Cerebellum (tissue), 4 donors: ENCODE measurements at places on chromosomes 2 and 18.
A peak's percentile ranks its signal among the peaks of the same experiment; 100 is the strongest.

DNA sequence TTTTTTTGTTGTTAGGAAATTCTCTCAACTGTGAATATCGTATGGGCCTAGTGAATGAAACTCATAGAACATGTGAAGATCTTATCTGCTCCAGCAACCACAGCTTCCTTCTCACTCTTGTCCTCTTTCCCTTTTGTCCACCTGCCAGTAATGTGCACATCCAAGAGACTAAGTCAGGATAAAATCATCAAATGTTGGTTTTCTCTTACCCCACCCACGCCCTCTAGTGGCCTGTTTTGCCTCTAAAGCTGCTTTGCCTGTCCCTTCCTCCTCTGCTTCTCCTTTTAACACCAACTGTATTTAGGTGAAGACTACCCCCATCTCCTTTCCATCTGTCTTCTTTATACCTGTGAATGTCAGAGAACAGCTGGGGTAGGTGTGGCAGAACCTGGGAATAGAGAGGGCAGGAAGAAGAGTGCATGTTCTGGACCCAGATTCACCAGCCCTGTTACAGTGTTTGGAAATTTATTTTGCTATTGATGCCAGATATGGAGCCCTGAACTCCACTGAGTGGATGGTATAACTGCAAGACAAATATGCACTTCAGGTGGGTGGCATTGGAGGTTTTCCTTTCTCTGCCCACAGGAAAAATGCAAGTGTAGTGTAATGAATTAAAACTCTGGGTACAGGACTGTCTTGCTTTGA, 8.4 kb upstream of the MGAT5 start:
- DNase-seq, result peak; percentile 63

DNA sequence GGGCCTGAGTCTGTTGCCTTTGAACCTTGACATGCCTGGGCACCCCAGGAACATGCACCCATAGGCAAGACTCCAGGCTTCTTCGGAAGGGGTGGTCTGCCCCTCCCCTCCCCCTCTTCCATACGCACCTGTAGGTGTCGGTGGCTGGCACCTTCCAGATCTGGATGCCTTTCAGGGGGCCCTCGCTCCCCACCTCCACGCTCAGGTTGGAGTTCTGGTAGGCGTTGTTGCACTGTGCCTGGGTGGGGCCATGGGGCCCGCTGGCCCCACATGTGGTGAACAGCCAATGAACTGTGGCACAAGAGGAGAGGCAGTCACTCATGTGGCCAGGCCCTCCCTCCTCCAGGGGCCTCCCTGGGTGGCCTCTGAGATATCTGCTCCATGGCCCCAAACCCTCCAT, 135.8 kb downstream of the CLIP4 start:
- DNase-seq, result no peak

DNA sequence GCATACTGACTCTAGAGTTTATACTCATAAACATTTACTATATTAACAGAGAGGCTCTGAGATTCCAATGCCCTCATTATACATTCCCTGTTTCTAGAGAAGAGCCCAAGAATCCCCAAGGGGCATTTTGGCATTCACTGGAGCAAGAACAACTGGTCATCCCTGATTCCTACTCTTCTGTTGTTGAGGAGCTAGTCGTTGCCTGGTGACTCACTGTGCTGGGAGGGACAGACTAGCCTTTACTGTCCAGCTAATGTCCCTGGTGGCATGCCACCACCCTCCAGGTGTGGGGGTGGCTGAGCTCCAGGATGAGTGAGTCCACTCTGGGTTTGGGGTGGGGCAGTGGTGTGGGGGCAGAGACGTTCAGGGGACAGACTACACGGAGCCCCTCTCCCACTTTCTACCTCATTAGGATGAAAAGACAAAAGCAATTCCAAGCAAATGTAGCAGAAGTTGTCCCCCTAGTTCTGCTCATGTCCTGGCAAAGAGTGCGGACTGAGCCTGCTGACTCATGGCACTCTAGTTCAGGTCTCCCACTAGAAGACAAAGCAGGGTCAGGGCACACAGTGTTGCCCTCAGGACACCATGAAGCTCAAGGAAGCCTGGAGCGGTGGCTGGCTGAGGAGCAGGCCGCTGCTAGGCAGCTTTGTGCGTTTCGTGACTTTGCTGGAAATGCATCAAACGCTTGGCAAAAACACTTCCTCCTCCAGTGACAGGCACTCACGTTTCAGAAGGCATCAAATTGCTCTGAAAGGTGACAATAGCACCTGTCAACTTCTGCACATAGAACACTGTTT, 49.4 kb downstream of the RHOB start:
- DNase-seq, result no peak

GRCh38 chr2:70658476-70658875, 104.8 kb upstream of the TGFA start:
- no peak for DNase-seq

- no peak for DNase-seq
Measured at GRCh38 chr18:47075098-47075883, 39.9 kb upstream of the ELOA2 start.

DNA sequence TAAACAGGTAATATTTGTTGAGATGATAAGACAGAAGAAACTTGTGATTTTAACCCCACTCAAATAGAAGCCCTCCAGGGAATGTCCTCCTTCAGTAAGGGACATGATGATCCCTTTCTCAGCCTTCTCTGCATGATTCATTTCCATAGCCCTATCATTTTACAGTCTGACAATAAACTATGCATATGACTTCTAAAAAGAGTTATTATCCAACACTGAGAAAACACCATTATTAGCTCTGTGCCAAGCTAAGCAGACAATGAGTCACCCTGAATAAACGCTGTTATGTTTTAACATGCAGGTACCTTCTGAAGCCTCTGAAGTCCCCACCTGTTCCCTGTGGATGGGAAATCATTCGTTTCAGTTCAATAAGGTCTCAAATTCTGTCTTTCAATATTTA, 54.7 kb downstream of the DTNB start:
- no peak for DNase-seq

- no peak for DNase-seq
Measured at GRCh38 chr2:169716238-169716886, 17.3 kb upstream of the KLHL23 start.

GRCh38 chr2:108809936-108810335, 23.4 kb downstream of the CCDC138 start:
- no peak for DNase-seq

DNA sequence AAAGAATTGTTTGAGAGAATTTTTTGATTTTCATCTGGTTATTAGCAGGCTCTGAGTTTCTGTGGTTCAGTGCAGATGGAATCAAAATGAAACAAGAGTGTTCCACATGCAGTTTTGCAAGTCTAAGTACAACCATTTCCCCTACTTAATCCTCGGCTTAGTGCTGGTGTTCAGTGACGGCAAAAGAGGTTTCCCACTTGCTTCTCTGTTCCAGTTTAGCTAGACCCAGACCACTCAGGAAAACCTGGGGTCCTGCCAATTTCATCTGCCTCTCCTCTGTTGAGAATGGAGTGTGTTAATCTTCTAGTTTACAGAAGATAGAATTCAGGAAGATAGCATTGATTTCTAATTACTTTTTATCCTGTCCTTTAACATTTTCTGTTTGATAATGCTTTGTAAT, 996.2 kb upstream of the FANCL start:
- DNase-seq, result no peak

DNA sequence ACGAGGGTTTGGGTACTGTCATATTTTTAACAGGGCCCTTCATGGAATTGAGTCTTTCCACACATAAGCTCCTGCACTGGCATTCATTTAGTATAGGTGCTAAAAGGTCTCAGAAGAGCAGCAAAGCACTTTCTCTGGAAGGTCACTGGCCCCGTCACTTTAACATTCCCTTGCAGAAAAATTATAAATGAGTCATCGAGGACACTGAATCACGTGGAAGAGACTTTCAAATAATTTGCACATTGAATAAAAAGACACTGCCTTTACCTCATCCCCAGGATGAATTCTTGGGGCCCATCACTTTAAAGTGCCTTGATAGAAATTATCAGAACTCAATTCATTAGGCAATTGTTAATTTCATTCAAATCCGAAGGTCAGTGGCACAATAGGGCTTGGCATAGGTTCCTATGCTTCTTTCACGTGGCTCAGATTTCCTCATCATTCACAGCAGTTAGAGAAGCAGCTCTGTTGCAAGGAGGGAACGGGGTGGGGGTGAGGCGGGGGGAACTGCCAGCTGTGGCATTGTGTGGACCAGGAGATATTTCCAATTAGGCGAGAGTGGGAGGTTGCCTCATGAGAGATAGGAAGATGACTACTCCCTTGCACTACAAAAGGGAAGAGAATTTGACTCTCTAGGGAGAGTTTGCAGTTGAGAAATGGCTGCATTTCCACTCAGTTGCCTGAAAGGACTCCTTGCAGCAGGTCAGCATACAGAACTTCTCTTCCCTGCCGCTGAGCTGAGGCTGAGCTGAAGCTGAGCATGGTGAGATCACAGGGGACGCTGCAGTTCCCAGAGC, 86.3 kb upstream of the NPAS2 start:
- no peak for DNase-seq

DNA sequence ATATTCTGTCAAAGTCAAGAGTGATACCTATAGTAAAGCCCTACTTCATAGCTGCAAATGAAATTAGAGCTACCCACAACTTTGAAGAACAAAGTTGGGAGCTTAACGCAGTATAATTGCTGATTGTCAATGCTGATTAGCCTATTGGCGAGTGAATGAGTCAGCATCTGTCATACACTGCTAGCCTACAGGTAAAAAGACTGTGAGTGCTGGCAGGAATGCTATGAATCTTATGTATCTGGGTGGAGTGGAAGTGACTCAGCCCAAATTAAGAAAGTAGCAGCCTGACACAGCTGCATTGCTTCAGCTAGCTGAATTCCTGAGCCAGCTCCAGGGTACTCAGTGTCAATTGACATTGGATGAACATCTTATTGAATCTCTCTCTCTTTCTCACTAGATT, 179.4 kb upstream of the DCC start:
- DNase-seq, result no peak

GRCh38 chr18:9348079-9348671, 13.6 kb downstream of the TWSG1 start:
- no peak for DNase-seq

DNA sequence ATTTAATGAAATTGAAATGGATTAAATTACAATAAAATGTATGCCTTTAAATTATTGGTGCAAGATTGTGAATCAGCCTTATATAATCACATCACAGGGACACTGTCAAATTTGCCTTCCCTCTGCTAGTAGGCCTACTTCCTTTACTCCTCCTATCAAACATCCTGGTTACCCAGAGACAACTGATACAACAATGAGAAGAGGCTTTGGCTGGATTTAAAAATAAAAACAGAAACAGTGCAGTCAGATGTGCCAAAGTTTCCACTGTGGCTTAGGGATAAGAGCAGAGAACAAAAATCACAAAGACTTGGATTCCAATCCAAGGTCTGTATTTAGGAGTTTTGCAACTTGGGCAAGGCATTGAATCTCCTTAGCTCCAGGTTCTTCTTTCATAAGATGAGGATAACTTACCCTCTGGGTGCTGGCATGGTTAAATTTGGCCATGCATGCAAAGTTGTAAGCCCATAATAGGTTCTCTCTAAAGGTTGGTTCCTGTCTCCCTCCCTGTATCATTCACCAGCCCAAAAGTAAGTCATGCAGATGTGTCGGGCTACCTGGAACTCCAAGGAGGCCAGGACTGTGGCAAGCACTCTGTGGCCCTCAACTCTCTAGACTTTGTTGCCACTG, 99.3 kb upstream of the LRATD1 start:
- DNase-seq, result no peak

- no peak for DNase-seq
Measured at GRCh38 chr18:22543769-22544168, 126.1 kb upstream of the CTAGE1 start.

DNA sequence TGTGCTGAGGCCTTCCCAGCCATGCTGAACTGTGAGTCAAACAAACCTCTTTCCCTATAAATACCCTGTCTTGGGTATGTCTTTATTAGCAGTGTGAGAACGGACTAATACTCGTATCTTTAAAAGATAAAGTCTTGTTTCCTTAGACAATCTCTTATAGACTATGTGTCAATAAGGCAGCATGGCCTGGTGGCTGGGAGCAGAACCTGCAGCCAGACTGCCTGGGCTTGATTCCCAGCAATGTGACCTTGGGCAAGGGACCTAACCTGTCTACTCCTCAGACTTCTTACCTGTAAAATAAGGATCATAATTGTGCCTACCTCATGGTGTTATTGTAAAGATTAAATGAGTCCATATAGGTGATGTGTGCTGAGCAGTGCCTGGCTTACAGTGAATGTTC, 198.7 kb downstream of the CDH20 start:
- DNase-seq, result no peak

DNA sequence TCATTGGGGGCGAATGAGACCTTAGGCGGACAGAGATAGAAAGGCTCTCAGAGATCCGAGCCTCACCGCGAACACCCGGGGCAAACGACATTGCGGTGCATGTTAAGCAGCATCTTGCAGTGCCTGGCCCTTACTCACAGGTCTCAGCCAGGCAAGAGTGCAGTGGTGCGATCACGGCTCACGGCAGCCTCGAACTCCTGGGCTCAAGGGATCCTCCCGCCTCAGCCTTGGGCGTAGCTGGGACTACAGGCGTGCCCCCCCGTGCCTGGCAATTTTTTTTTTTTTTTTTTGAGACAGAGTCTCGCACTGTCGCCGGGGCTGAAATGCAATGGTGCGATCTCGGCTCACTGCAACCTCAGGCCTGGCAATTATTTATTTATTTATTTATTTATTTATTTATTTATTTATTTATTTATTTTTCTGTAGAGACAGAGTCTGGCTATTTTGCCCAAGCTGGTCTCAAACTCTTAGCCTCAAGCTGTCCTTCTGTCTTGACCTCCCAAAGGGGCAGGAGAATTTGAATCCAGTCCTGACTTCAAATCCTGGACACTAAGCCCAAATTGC, 1.3 kb downstream of the LAMA3 start:
- no peak for DNase-seq

DNA sequence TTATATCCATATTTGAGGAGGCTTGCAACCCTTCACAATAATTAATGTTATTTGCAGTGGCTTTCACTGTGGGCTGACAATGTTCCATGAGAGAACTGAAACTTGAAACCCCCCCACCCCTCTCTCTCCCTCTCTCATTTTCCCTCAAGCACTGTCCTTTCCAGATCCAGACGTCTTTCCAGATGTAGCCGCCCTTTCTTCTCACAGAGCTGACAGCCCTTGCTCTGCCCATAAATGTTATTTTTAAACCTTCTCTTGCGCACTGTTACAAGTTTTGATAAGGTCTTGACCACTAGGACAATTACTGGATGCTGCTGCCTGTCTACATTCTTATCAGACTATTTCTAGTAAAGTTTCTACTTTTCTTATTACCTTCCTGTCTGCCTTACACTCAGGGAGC, 91.4 kb upstream of the LINC00305 start:
- DNase-seq, result no peak

DNA sequence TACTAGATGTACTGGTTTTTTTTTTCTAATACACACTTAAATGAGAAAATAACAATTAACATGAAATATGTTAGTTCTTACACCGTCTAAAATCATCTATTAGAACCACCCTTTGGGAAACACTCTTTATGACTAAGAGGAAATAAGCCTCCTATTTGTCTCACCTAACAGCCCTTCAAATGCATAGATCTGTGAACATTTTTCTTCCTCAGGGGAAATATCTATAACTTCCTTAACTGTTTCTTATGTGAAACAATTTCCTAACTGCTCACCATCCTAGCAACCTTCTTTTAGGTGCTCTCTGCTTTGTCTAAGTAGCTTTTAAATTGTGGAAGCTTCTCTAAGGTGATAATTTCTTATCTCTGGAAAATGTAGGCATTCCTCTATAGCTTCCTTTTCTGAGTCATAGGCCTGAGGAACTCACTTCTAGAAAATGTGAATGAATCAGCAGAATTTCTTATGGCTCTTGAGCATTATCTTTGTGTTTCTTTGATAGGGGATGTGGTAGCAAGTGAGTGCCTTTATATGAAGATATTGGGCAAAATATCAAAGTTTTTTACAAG, 56.1 kb downstream of the CNTNAP5 start:
- DNase-seq, result no peak
